ENCODE measurements at places on chromosomes 1 and 21. TPM values are rescaled to one million over a fixed set of nuclear protein-coding genes. Genes with fewer than 3 reads are reported as not detected.

The SLC35F3 gene
- 11.3 TPM for total RNA-seq

DNA sequence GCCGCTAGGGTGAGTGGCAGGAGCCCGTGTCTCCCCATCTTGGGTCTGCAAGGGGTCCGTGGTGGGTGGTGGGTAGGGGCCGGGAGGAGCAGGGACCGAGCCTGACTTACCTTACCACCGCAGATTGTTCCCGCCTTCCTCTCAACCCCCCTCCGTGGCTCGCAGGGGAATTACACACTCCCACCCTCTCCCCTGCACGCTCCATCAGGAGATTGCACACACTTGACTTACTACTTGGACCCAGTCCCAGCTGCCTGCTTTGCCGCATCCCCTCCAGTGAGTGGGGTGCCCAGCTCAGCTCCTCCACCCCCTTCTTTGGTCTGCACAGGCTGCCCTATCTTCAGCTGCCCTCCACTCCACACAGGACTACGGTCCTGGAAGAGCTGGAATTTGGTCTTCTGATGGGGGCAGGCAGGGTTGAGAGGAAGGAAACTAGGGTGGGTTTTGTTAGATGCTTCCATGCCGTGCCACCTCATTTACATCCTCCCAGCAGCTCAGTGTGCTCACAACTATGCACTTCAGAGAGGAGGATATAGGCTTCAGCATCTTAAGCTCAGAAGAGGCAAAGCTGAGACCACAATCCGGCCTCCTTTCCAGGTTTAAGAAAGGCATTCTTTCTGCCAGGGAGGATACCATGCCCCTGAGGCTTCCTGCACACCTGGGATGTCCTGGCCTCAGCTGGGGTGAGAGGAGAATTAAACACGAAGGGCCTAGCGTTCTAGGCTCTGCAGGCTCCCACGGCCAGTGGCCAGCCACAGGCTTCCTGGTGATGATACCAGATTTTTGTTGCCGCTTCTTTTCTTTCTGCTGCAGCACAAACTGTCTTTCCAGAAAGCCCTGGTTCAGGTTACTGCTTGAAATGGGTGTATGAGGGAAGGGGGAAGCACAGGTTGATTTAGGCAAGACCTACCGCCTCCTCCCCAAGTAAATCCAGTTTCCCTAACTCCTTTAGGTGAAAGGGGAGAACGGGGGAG is 2.3 kb downstream of the KCNC4 start:
- H3K4me3 ChIP-seq = peak overlapping the region; percentile 67
- H3K36me3 ChIP-seq = peaks cover 3% of the 10 kb centered on the region
- no peak overlapping the region for H3K27ac ChIP-seq
- H3K4me1 ChIP-seq = peaks cover 55% of the 10 kb centered on the region

- no peaks in the 10 kb centered on the region for H3K36me3 ChIP-seq
- H3K27ac ChIP-seq = no peak overlapping the region
- H3K4me1 ChIP-seq = peaks cover 21% of the 10 kb centered on the region
- no peak overlapping the region for H3K4me3 ChIP-seq
- DNase-seq = peak; percentile 65
- peaks cover 16% of the 10 kb centered on the region for H3K27me3 ChIP-seq
These were observed 27.4 kb upstream of the CTPS1 start for GRCh38 chr1:40951943-40952743.

The TFF1 gene
- total RNA-seq = not detected

GRCh38 chr1:152487871-152488270 is 22.7 kb upstream of the LCE5A start:
- no peak for DNase-seq
- no peak overlapping the region for H3K27ac ChIP-seq
- H3K27me3 ChIP-seq = peaks cover 5% of the 10 kb centered on the region
- no peaks in the 10 kb centered on the region for H3K36me3 ChIP-seq
- H3K4me3 ChIP-seq = no peak overlapping the region
- no peaks in the 10 kb centered on the region for H3K4me1 ChIP-seq

The HSD11B1 gene
- total RNA-seq = 11.4 TPM

DNA sequence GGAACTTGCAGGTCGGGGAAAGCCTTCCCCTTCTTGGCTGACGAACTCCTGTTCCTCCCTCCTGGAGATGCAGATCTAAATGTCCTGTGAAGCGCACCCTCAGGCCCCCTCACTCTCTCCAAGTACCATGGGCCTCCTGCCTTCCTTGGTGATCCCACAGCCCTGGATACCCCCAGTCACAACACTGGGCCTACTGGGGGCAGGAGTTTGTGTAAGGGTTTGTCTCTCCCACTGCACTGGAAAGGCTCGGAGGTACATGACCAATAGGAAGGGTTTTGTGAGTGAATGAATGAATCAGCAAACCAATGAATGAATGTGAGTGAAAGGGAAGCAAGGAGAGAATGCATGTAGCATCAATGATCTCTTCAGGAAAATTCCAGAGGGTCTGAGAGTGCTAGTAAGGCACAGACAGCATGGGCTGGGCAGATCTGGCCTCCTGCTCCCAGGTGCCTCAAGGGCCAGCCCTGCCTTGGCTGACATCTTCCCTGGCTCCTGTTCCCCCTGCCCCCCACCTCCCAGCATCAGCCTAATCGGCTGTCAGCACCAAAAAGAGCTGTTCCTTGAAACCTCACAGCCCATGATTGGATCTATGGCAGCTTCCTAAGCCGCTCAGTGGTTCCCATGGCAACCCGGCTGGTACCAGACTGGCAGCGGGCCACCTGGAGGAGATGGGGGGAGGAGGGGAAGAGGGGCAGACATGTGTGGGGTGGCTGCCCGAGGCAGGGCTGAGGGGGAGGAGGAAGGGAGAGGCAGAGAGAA is 95.8 kb downstream of the VWA5B1 start:
- H3K27me3 ChIP-seq = peaks cover 44% of the 10 kb centered on the region
- H3K4me3 ChIP-seq = no peak overlapping the region
- H3K27ac ChIP-seq = no peak overlapping the region
- H3K4me1 ChIP-seq = no peaks in the 10 kb centered on the region

- no peak for DNase-seq
- no peaks in the 10 kb centered on the region for H3K4me1 ChIP-seq
- H3K36me3 ChIP-seq = peaks cover 17% of the 10 kb centered on the region
- H3K27me3 ChIP-seq = no peaks in the 10 kb centered on the region
- no peak overlapping the region for H3K4me3 ChIP-seq
- no peak overlapping the region for H3K27ac ChIP-seq
These were observed 66.8 kb downstream of the ACBD6 start for GRCh38 chr1:180435566-180435965.

GRCh38 chr1:170660871-170661645 is 2.9 kb upstream of the PRRX1 start:
- no peak for DNase-seq
- no peak overlapping the region for H3K27ac ChIP-seq
- peaks cover 3% of the 10 kb centered on the region for H3K36me3 ChIP-seq
- H3K4me3 ChIP-seq = no peak overlapping the region

- no peaks in the 10 kb centered on the region for H3K36me3 ChIP-seq
- H3K27me3 ChIP-seq = peaks cover 19% of the 10 kb centered on the region
- H3K27ac ChIP-seq = no peak overlapping the region
- no peaks in the 10 kb centered on the region for H3K4me1 ChIP-seq
- no peak overlapping the region for H3K4me3 ChIP-seq
- no peak for DNase-seq
These were observed 35.7 kb downstream of the KCND3 start for GRCh38 chr1:111953797-111954196.

GRCh38 chr1:26998429-26999300 is 5.2 kb downstream of the TRNP1 start:
- H3K4me3 ChIP-seq = no peak overlapping the region
- H3K27ac ChIP-seq = no peak overlapping the region
- no peaks in the 10 kb centered on the region for H3K36me3 ChIP-seq
- DNase-seq = no peak
- peaks cover 38% of the 10 kb centered on the region for H3K27me3 ChIP-seq

DNA sequence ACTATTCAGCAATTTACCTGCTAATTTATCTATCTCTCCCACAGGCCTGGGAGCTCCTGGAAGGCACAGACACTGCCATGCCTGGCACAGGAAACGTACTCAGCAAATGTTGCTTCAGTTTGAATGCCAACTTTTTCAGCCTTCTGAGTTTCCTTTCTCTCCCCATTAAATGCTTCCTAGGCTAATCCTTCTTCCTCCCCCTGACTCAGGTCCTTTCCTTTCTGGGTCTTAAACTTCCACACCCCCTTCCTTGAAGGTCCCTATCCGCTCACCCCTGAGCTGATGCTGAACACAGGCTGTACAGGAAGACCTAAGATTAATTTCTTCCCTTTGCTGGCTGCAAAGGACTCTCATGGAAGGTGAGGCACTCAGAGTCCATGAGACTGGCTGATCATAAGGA is 40.3 kb upstream of the ECE1 start:
- H3K36me3 ChIP-seq = peaks cover 13% of the 10 kb centered on the region
- H3K4me3 ChIP-seq = no peak overlapping the region
- no peak overlapping the region for H3K27ac ChIP-seq
- peaks cover 84% of the 10 kb centered on the region for H3K4me1 ChIP-seq
- H3K27me3 ChIP-seq = no peaks in the 10 kb centered on the region

The AMIGO1 gene
- total RNA-seq = 1.2 TPM

The CCDC190 gene
- total RNA-seq = not detected

- H3K36me3 ChIP-seq = peaks cover 6% of the 10 kb centered on the region
- no peaks in the 10 kb centered on the region for H3K27me3 ChIP-seq
- peak overlapping the region; percentile 79 for H3K4me3 ChIP-seq
- H3K4me1 ChIP-seq = peaks cover 82% of the 10 kb centered on the region
- peak; percentile 66 for DNase-seq
These were observed 26.4 kb downstream of the HIVEP3 start for GRCh38 chr1:41892301-41892781.

DNA sequence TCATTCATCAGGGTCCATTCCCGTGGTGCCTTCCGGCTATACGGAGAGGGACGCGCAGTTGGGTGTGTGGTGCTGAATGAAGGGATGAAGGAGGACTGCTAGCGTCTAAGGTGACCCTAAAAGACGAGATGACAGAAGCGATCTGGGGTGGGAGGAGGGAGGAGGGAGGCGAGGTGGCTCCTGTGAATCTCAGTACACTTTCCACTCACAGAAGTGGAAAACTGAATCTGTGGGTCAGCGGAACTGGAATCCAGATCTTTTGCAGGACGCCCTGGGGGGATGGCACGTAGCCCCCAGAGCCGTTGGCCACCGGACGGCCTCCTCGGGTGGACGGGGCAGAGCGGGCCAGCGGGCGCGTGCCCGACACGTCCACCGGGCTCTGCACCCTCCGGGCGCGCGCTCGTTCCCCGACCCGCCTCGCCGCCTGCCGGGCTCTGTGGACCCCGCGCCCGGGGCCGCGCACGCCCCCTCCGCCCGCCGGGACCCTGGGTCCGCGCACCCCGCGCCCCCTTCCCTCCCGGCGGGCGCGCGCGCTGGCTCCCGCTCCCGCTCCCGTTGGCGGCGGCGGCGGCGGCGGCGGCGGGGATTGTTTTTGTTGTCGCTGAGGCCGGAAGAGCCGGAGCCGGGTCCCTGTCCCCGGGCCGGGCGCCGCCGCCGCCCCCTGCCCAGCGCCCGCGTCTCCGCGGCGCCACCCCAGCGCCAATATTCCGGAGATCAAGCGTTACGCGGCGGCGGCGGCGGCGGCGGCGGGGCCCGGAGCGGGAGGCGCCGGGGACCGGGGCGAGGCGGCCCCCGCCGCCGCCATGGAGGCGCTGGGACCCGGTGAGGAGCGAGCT is at the start of gene AGO4:
Gene AGO4, plus strand, starts transcription at position 403 of the 836 bp plus-strand sequence. Its CDS starts 401 bp downstream, at position 804.
- H3K4me3 ChIP-seq = peak within 1 kb of the TSS; percentile 90
- DNase-seq = peak; percentile 46
- H3K4me1 ChIP-seq = peaks cover 50% of the 10 kb centered on the region
- no peaks in the 10 kb centered on the region for H3K27me3 ChIP-seq

The RBP7 gene
- total RNA-seq = not detected

- DNase-seq = no peak
- H3K27me3 ChIP-seq = no peaks in the 10 kb centered on the region
- H3K27ac ChIP-seq = no peak overlapping the region
- no peaks in the 10 kb centered on the region for H3K4me1 ChIP-seq
- H3K4me3 ChIP-seq = no peak overlapping the region
- H3K36me3 ChIP-seq = no peaks in the 10 kb centered on the region
These were observed 383.2 kb downstream of the KIF26B start for GRCh38 chr1:245537992-245538391.

DNA sequence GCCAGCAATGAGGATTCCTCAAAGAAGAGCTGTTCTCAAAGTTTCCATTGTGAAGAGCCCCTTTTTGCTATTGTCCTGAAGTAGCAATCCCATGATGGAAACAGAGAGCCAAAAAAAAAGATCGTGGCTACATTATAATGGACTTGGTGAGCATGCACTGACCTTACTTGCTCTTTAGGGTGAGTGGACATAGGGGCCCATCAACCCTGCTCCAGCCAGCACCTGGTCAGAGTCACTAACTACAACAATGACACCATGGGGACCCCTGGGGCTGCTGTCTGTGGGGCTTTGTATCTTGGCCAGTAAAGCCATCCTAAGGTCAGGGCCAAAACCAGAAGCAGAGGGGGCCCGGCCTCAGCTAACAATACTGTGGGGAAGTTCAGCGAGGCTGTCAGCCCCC is 30.4 kb upstream of the RAB4A start:
- H3K27me3 ChIP-seq = peaks cover 1% of the 10 kb centered on the region
- DNase-seq = no peak
- no peaks in the 10 kb centered on the region for H3K4me1 ChIP-seq
- no peak overlapping the region for H3K4me3 ChIP-seq
- H3K27ac ChIP-seq = no peak overlapping the region
- peaks cover 4% of the 10 kb centered on the region for H3K36me3 ChIP-seq

The CLDN19 gene
- not detected for total RNA-seq

DNA sequence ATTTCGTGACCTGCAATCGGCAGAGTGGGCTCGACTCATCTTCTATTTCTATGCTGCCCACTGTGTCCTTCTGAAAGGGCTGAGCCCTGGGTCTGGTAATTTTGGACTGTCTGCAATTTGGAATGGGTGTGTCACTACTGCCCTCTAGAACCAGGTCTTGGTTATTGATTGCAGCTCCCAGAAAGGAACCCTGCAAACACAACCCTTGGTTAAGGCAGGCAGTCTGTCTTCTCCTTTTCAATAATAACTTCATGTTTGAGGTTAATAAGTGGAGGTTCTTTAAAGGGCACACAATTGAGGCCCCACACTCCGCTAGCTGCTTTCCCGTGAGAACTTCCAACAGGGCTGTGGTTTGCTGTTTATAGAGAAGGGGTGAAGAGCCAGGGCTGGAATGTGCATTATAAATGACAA is 79.9 kb upstream of the LYST start:
- no peak for DNase-seq
- no peaks in the 10 kb centered on the region for H3K27me3 ChIP-seq
- H3K36me3 ChIP-seq = no peaks in the 10 kb centered on the region
- peaks cover 9% of the 10 kb centered on the region for H3K4me1 ChIP-seq
- no peak overlapping the region for H3K27ac ChIP-seq

DNA sequence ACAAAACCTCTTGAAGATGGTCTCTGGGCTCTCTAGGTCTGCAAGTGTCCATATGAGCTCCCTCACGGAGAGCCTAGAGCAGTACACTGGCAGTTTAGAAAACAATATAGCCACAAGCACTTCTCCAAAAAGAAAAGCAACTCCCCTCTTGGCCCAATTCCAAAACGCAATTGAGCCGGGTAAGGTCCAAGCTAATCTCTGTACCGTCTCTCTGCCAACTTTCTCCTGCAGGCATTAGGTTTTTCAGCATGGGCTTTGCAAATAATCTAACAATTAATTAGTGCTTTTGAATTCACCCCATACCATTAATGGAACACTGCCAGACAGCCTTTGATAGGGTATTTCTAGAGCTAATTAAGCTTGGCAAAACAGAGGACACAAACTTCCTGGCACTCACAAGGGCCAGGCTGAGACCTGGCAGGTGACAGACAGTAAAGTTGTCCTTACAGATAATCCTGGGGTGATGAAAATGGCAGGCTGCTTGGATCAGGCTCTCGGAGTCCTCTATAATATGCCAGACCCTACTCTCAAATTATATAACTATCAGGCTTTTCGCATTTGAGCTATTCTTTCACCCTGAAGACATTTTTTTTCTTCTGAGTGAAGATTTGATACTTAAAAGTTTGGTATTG is 39.8 kb downstream of the TGFBR3 start:
- H3K27ac ChIP-seq = no peak overlapping the region
- H3K4me1 ChIP-seq = peaks cover 13% of the 10 kb centered on the region
- H3K27me3 ChIP-seq = no peaks in the 10 kb centered on the region
- no peak for DNase-seq
